ENCODE measurements at places on chromosomes 12 and 14. TPM values are rescaled to one million over a fixed set of nuclear protein-coding genes. Genes with fewer than 3 reads are reported as not detected.

DNA sequence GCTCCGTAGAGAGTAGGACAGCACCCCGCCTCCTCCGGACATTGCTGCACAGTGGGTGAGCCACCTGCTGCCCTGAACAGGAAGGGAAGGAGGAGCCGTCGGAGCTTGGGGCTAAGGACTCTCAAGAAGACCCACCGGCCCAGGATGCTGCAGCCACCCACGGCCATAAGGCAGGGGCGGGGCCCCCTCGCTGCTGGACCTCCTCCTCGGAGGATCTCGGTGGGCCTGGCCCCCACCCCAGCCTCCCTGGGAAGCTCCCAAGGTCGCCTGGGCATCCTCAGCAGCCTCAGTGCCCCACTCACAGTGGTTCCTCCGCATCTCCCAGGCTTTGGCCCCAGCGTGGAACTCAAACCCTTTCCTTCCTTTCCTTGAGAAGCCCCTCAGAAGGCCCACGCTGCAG lies 68.6 kb upstream of the DIO3 start:
- no peak for DNase-seq

Gene FAM177A1
- 100 TPM for polyA plus RNA-seq

DNA sequence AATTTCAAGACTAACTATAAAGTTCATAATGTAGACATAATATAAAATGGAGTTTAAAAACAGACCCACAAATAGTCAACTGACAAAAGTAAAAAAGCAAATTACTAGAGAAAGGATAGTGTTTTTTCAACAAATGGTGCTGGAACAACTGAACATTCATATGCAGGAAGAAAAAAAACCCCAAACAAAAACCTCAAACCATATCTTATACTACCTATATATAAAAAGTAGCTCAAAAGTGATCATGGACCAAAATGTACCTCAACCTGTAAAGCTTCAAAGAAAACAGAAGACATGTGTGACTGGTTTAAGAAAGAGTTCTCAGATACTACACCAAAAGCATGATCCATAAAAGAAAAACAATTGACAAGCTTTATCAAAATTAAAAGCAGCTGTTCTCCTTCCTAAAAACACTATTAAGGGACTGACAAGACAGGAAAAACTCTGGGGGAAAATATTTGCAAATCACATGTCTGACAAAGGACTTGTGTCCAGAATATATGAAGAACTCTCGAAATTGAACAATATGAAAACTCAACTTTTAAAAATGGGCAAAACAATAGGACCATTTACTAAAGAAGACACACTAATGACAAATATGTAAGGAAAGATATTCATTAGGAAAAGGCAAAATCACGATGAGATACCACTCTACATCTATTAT lies 22.7 kb upstream of the ARID4A start:
- no peak for DNase-seq

Gene HAL
- polyA plus RNA-seq, result not detected

- DNase-seq, result peak; percentile 7
Measured at GRCh38 chr12:22702690-22703089, 77.7 kb downstream of the ETNK1 start.

Gene ACYP1
- 19.3 TPM for polyA plus RNA-seq

- no peak for DNase-seq
Measured at GRCh38 chr14:41167040-41167439, 439.6 kb upstream of the LRFN5 start.

Gene SERPINA1
- 0.16 TPM for polyA plus RNA-seq

Gene RNASE8
- not detected for polyA plus RNA-seq

GRCh38 chr12:29640589-29641345 lies 143.0 kb downstream of the TMTC1 start:
- DNase-seq, result peak; percentile 46

Gene SAMD4A
- polyA plus RNA-seq, result 7.2 TPM

- peak; percentile 54 for DNase-seq
Measured at GRCh38 chr14:103544388-103545218, 15.6 kb downstream of the TRMT61A start.

Gene CCDC197
- polyA plus RNA-seq, result not detected

Gene LTB4R2
- 0.45 TPM for polyA plus RNA-seq

GRCh38 chr12:45760333-45760732 lies 30.8 kb downstream of the ARID2 start:
- DNase-seq, result no peak

Gene LYZ
- not detected for polyA plus RNA-seq

DNA sequence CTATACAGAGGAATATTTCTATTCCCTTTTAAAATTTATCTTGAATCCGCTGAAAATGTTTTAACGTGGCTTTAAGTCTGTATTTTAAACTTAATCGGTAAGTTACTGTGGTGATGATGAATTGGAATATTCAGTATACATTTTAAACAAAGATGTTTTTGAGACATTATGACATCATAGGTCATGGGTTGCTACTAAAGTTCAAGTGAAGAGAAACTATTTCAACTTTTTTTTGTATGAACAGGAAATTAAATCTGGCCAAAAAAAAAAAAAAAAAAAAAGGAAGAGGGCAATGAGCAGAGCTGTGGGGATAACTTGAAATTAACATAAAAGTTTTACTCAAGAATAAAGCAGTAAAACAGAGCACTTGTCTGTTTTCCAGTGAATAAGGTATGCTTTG lies 109.0 kb downstream of the PLEKHA5 start:
- no peak for DNase-seq

- peak; percentile 81 for DNase-seq
Measured at GRCh38 chr14:52834440-52834842, 43.0 kb upstream of the GNPNAT1 start.

- DNase-seq, result no peak
Measured at GRCh38 chr12:84329938-84330337, 582.7 kb downstream of the SLC6A15 start.

- no peak for DNase-seq
Measured at GRCh38 chr12:94507455-94507854, 47.8 kb upstream of the CEP83 start.

- no peak for DNase-seq
Measured at GRCh38 chr12:9947674-9948073, 15.5 kb upstream of the CLEC2A start.

Gene CISTR
- not detected for polyA plus RNA-seq

DNA sequence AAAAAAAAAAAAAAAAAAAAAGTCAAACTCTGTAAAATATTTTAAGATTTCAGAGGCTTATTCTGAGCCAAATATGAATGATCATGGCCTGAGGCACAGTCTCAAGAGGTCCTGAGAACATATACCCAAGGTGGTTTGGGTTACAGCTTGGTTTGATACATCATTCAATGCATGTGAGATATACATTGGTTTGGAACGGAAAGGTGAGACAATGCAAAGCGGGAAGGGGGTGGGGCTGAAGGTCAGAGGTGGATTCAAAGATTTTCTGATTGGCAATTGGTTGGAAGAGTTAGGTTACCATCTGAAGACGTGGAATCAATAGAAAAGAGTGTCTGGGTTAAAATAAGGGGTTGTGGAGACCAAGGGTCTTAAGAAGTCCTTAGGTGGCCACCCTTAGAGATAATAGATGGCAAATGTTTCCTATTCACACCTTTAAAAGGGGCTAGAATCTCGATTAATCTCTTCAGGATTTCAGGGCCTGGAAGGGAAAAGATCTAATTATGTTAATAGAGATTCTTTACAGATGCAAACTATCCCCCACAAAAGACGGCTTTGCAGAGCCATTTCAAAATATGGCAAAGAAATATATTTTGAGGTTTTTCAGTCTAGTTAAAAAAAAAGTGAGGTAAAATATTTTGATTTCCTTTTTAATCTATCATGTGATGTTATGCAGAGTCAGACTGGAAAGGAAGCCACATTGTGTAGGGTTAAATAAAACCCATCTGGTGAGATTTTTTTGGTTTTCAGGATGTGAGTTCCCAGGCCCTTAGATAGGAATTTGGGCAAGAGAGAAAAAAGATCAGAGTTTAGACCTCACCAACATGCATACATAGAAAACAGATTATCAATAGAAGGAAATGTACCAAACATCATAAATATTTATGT lies 173.8 kb upstream of the CNOT2 start:
- DNase-seq, result no peak

DNA sequence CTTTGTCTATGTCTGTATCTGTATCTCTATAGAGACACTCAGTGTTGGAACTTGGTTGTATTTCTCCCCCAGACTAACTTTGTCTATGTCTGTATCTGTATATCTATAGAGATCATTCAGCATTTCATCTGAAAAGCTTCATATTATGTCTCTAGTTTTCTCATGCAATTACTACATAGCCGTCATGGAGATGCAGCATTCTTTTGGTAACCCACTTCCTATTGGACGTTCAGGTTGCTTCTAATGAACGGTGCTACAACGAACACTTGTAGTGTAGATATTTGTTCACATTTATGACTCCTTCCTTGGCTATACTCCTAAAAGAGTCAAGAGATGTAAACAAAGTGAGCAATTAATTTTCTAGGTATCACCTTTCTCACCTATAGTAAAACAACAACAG lies 81.5 kb upstream of the KCNA1 start:
- no peak for DNase-seq

- DNase-seq, result no peak
Measured at GRCh38 chr12:80406253-80406652, 37.8 kb upstream of the PTPRQ start.

DNA sequence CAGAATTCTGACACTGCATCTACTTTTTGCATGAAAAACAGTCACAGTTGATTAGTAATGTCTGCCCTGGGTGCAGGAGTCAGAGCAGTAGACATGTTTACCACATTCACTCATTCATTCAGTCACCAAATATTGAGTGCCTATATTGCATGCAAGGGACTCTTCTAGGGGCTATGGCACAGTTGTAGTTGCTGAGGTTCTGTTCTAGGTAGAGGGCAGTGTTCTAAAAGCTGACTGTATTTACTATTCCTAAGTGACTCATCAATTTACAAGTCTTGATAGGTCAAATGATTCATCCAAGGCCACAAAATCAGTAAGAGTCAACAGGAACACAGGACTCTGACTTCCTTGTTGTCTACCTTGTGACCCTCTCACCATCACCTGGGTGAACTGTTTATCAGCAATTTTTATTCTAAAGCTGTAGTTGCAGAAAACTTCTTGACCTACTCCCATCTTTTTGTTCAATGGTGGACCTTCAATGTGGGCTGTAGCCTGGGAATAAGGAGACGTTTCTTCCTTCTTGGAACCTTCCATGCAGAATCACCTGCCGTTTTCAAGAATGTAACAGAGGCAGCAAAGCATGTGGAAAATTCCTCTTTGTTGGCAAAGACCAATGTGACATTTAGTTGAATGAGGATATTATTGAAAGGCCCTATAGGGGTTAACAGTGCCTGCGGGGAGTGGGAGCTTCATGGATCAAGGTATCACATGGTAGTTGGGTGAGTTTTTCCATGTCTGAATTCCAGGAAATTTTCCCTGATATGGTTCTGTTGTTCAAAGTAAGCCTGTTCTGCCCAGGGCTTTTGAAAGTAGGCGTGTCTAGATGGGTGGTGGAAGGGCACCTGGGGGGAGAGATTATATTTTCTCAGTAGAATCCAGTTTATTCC lies 223.2 kb downstream of the KTN1 start:
- DNase-seq, result peak; percentile 52

DNA sequence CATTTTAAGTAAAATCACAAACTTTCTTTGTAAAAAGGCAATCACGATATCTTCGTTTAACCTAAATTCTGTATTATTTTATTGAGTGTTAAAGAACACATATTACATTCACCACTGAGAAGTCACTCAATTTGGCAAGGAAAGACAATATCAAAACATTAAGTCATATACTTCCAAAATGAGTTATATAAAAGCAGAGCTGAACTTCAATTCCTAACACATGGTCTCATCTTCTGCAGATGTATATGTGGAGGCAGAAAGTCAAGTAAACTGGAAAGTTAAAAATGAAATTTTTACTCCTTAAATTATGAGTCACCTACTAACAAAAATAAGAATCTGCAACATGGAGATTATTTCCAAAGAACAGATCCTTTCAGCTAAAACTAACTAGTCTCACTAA lies 28.7 kb downstream of the BMAL2 start:
- peak; percentile 78 for DNase-seq

Gene PRPF39
- polyA plus RNA-seq, result 17.5 TPM

Gene KRT73
- not detected for polyA plus RNA-seq

Data from GM23248 (cell line).